ENCODE measurements at places on chromosomes 3 and 15.

DNA sequence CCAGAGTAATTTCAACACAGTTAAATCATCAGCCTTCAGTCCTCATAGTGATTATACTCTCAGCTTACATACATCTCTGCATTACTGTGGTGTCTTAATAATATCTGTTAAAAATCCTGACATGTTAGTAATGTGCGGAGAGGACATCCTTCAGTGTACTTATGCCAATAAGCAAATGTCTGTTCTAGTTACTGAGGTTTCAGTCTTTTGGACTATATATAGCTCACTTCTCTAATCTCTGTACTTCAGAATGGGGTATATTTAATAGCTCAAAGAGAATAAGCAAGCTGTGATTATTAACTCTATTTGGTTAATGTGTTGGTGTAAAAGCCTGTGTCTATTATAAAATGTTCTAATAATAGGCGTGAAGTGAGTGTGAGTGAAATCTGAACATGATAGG lies 28.9 kb upstream of the OSTN start:
- DNase-seq: no peak

DNA sequence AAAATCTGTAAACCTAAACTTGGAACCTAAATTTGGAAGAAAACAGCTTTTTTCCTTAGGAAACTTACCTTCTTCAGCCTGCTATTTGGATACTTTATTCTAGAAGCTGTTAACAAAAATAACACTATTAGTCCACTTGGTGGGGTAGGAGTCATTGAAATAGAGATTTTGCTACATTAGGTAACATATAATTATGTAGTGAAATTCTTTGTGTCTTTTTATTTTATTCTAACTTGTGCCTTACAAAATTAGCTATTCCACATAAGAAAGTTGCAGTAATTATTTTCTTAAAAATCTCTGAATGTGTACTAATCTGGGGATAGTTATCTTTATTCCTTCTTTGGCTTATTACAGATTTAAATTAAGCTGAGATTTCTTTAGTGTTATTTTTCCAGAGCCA lies 360.4 kb upstream of the ROBO2 start:
- DNase-seq: no peak

DNA sequence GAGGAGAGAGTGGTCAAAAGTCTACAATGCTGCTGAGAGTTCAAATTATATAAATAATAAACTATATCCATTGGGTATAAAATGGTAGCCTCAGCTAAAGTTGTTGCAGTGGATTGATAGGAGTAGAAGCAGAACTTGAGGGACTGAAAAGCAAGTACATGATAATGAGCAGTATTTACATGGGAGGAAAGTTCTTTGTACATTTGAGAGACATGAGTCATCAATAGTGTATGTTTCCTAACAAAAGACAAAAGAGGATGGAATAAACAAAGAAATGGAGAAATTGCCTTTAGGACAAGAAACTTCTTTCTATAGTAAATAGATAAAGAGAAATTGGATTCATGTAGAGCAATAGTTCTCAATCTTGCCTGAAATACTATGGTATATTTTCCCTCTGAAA lies 110.0 kb upstream of the PLSCR5 start:
- DNase-seq: no peak

DNA sequence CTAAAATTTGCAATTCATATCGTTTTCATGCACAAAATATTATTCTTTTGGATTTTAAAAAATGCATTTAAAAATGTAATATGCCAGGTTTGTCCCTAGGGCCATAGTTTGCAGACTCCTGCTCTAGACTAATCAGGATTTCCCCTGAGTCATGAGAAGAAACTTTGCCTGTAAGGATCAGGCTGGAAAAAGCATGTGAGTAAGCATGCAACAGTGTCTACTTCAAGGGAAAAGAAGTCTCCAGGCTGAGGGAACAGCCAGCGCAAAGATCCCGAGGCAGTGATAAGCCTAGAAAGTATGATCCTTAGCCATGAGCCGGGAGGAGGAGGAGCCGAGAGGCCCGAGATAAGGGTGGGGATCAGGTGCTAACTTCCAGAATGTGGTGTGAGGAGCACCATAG lies 382.8 kb upstream of the CFAP20DC start:
- no peak for DNase-seq

- no peak for DNase-seq
These were observed 8.6 kb downstream of the PODXL2 start for GRCh38 chr3:127637546-127637945.

GRCh38 chr3:71511446-71511845 lies 72.1 kb downstream of the FOXP1 start:
- DNase-seq: no peak

- DNase-seq: no peak
These were observed 159.6 kb downstream of the GHSR start for GRCh38 chr3:172288651-172289050.

- no peak for DNase-seq
These were observed 28.6 kb downstream of the DPH3 start for GRCh38 chr3:16236030-16236639.

GRCh38 chr3:31996195-31996594 lies 14.6 kb downstream of the ZNF860 start:
- DNase-seq: no peak

DNA sequence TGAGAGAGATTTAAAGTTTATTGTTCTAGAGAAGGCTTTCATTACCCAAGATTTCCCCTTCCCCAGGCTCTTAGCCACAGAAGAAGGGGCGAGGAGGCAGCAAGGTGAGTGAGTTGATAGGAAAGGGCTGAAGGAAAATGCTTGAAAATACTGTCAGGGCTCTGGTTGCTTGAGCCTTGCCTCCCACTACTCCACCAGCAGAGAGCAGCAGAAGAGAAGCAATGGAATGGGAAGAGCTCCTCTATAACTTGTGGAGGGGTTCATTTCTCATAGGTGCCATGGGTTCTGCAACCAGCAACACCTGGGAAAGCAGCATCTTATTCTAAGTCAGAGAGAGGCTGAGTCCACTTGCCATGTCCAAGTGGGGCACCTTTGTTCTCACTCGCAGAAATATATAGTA lies 184.0 kb upstream of the CNTN6 start:
- DNase-seq: no peak

GRCh38 chr15:75036212-75036616 lies 12.8 kb downstream of the PPCDC start:
- no peak for DNase-seq

DNA sequence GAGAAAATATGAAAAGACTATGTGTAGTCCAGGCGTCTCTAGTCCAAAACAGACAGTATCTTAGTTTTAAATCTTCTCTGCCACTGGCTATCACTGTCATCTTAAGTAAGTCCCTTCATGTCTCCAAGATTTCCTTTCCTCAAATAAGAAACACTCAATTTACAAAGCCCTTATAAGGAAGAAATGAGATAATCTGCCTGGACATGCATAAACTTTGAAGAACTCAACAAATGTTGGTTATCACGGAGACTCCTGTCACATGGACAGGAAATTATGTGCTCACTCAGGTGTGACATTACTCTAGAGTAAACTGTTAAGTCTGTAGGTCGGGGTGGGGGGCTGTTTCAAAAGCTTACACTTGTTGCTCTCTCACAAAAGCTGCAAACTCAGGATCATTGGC lies 91.9 kb downstream of the IMPG2 start:
- DNase-seq: no peak

DNA sequence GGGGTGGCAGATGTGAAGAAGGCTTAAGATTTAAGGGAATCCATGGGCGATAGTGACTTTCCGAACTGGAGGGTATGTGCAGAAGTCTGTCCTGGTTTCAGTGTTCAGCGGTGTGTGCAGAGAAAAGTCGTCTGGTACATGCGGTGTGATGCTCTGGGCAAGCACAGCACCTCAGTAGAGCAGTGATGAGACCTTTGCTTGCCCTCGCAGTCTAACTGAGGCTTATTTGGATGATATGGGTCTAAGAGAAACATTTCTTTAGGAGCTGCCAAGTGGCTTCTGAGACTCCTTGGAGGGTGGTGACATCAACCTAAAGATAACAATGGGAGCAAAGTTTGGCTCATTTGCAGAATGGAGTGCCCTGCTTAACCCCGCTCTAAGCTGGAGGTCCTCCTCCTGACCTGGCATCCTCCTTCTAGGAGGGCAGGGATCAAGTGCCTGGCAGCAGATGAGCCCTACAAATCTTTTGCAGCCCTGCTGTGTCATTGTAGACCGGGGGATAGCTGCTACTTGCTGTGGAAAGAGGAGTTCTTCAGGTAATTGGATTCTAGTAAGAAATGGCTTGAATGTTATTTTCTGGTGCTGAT lies 228.1 kb upstream of the AZI2 start:
- no peak for DNase-seq

GRCh38 chr15:70507772-70508371 lies 255.5 kb downstream of the UACA start:
- DNase-seq: no peak

DNA sequence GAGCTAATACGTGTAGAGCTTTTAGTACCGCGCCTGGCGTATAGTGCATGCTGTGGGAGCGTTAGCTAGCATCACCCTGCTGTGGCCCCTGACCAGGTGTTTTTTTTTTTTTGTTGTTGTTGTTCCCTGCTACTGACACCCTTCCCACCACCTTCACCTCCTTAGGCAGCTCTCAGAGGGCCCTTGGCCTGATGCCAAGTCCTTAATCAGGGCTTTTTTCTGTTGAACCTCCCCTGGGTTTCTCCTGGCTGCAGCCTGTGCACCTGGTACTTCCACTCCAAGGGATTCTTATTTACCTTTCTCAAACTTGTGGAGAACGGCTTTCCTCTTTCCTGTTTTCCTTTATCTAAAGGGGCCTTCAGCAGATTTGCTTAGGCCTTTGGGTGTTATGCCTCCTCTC lies 53.3 kb downstream of the SLC7A14 start:
- DNase-seq: no peak

All from NCI-H2227 treated with DMSO at 0.1 percent for 48 hours (cell line).